Daoy (cell line): ENCODE measurements at places on chromosomes 2 and 18. TPM values are rescaled to one million over a fixed set of nuclear protein-coding genes. Genes with fewer than 3 reads are reported as not detected.

SERPINB12 gene
- not detected in 2 replicates for total RNA-seq

FLACC1 gene
- not detected in 2 replicates for total RNA-seq

- DNase-seq = no peak
Measured at GRCh38 chr2:155381436-155381835, 682.9 kb downstream of the KCNJ3 start.

GRCh38 chr2:231904161-231904611, 22.0 kb downstream of the NPPC start:
- DNase-seq = no peak

DNA sequence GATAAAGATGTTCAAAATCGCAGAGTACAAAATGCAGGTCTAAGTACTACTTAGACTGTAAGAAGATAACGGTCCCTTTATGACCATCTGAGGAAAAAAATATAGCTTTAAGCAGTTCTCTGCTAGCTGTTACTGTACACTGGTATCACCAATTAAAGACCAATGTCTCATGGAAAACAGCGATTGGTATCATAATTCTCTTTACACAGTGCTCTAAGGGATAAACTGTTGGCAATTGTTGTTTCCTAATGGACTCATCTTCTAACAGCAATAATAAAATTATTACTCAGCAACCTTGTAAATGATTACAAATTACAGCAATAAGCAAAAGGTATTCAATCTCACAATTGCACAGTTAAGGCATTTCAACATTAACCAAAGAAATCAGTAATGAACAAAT, 142.2 kb upstream of the DLGAP1 start:
- DNase-seq = no peak

GRCh38 chr2:151297882-151298281, 8.4 kb upstream of the NMI start:
- no peak for DNase-seq

DNA sequence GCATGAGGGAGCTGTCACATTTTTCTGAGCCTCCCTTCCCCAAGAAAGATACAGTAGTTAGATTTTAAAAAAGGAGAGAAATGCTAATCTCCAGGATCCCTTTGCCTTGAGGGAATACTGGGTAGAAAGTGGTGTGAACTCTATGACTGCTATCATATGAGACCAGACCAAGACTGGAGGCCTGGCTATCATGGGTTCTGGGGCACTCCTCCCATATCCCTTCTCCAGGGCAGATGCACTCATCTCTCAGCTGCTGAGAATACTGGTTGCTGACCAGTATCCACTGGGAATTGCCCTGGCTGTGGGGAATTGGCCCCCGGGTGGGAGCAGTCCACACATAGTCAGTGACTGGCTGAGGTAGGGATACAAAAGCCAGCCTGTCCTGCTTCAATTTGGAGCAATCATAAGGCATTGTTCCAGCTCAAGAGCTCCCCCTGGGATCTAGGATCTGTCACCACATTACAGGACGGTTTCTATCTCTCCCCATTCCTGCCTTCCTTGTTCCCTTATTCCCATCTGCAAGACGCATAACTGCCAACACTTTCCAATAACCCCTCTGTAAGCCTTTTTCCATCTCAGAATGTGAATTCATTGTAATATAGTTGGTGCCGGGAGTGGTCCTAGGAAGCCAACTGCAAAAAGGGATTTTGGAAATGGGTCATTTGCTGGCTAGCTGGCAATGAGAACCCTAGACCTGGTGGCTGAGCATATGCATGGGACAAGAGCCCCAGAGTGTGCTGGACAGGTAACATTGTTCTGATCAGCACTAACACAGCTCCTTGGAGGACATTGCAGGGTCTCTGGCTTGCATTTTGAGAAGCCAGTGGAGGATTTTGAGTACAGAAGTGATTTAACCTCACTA, 35.4 kb upstream of the REEP1 start:
- DNase-seq = peak; percentile 34

DNA sequence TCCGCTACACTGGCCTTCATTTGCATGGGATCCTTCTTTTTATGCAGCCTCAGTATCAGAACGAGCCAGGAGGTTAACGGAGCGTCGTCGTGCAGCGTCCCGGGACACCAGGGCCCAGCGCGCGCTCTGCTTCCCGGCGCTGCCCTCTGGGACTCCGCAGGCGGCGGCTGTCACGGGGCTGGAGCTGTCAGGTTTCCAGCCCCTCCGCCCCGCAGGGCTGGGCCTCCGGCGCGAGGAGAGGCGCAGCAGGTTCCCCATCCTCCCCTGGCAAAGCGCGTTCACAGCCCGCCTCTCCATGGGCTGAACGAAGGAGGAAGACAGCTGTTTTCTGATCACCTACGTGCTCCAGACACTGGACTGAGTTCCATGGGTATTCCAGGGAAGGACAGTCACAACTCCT, 12.5 kb upstream of the PAX8 start:
- no peak for DNase-seq

DNA sequence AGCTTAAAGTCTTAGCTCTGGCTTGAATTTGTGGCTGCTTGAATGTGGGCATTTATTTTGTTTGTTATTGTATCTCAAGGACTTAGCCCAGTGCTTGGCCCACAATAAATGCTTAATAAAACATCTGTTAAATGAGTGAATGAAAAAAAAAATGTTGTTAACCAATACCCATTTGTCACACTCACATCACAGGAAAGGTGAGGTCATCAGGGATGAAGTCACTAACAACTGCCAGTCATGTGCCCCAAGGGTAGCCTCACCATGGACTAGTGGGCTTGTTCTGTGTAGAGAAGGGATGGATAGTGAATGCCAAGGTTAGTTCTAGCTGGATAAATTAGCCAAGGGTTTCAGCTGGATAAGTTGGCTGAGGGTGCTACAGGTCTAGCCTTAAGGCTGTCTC, 3.0 kb downstream of the NRBP1 start:
- peak; percentile 77 for DNase-seq

- peak; percentile 17 for DNase-seq
Measured at GRCh38 chr2:183034806-183035205, 3.5 kb downstream of the NCKAP1 start.

GRCh38 chr2:239674101-239674980, 273.5 kb upstream of the HDAC4 start:
- DNase-seq = no peak

GRCh38 chr2:55618275-55619055, 1.0 kb upstream of the PPP4R3B start:
- DNase-seq = peak; percentile 61

- DNase-seq = no peak
Measured at GRCh38 chr2:20430035-20430434, 16.8 kb upstream of the RHOB start.
